ENCODE measurements at places on chromosomes 5 and 9. TPM values are rescaled to one million over a fixed set of nuclear protein-coding genes. Genes with fewer than 3 reads are reported as not detected.

GRCh38 chr9:127058645-127059021 lies 63.8 kb downstream of the ANGPTL2 start:
- peak; percentile 91 for DNase-seq

DNA sequence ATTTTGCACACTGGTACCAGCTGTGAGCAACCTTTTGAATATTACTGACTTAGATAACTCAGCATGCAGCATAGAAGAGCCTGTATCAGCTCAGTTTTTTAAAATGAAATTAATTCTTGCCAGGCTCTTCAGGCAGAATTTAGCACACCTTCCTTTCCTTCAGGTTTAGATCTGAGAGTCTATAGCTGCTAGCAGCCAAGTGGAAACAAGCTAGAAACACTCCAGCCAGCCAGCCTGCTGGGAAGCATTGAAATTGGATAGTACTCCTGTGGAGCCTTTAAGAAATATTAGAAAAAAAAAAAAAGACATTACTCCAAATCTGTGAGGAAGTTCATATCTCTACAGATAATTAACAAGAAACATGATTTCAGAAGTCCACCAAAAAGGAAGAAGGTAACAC lies 812.2 kb downstream of the DTWD2 start:
- DNase-seq, result no peak

GRCh38 chr9:137390553-137391410 lies 32.2 kb downstream of the EXD3 start:
- no peak for DNase-seq

DNA sequence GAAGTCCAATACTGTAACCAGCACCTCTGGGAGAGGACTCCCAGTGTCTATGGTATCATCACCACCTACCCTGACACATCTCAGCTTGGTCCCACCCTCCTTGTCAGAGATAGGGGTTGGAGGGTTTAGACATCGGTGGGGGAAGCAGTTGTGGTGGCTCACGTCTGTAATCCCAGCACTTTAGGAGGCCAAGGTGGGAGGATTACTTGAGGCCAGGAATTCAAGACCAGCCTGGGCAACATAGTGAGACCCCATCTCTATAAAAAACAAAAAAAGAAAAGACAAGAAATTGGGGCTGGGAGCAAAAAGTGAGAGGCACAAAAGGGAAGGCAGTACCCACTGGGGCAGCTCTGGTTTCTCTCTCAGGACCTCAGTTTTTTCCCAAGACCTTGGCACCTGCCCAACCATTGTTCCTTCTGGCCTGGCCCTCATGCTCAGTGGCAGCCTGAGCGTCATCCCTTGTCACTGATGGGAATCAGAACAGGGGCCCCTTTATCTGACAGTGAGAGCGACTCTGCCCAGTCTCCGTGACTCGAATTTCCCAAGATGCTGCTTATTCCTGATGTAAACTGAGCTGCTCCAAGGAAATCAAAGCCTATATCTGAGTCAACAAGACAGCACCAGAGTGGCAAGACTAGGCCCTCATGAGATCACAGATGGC lies 80.5 kb upstream of the HSPA9 start:
- no peak for DNase-seq

DNA sequence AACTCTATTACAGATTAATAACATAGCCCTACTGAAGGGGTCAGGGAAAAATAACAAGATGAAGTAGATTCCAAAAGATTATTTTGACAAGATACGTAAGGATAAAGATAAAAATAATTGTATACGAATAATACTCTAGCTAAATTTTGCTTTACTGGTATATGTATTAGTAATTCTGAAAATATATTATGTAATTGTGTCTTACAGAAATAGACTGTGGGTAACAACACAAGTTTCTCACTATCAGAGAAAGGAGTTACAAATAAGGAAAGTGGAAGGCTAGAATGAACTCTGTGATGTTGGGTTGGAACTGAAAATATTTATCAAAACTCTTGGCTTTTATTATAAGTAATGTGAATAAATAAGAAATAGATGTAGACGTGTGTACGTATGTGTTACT lies 26.6 kb upstream of the TUSC1 start:
- no peak for DNase-seq

- DNase-seq, result no peak
Measured at GRCh38 chr9:115781070-115781736, 372.4 kb upstream of the PAPPA start.

DNA sequence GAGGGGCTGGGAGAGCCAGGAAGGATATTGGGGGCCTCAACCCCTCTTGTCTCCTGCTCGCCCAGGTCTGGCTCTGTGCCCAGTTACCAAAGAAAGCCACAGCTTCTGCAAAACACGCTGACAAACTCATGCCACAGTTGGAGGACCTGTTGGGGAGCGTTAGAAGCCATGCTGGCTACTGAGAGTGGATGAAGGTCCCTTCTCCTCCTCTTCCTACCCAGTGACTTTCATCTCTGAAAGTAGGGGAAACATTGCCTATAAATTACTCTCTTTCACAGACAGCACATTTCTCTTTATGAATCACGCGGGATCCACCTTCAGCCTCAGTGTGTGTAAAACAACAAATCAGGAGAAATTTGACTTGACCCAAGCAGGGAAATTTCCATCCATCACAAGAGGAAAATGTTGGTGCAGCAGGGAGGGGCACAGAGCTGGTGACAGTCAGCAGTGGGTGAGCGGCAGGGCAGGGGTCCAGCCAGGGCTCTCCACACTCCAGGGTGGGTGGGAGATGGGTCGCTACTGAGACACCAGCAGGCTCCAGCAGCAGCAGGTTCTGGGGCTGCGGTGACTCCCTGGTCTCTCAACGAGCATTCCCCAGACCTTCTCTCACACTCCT lies 181.9 kb downstream of the FGF18 start:
- no peak for DNase-seq

- no peak for DNase-seq
Measured at GRCh38 chr5:43874772-43875171, 271.8 kb downstream of the NNT start.

DNA sequence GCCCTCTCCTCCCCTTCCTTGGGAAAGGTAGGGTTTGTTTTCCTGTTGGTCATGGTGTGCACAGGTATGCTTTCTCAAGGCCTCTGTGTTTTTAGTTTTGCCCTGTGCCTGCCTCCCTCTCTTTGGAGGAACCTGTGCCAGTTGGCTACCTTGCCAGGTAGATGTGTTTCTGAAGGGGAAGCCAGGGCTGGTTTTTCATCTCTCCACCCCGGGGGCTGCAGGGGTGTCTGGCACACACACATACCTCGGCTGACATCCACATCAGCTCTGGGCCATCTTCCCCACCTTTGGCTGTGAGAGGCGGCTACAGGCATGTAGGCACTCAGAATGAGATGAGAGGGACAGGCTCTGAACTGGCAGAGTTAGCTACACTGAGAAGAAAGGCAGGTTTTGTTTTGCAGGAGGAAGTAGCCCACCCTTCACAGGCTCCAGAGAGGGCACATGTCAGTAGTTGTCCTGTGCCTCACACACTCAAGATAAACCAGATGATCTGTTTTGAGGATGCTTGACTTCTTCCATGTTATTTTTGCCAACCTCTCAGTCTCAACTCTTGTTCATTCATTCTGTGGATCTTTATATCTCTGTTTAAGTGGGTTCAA lies 9.7 kb downstream of the RGMB start:
- no peak for DNase-seq

- DNase-seq, result no peak
Measured at GRCh38 chr5:36928947-36929346, 52.4 kb downstream of the NIPBL start.

DNA sequence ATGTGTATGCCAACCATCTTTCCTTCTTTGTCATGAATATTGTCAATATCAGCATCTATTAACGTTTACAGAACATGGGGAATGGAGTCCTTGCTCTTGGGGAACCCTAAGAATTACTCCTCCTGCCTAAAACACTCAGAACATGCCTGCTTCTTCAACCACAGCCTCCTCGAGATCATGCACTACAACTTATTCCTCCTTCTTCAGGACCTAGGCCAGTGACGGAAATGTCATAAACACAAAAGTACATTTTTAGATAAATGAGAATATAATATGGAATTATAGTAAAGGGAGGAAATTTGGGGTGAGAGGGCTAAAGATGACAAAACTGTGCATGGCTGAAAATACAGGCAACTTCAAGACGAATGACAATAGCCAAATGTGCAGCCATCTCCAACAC lies 3.1 kb upstream of the IFNK start:
- DNase-seq, result no peak

GRCh38 chr5:141354900-141355469 lies at the start of gene PCDHGA4:
TSS of gene PCDHGA4 (plus strand) at chr5:141355021. CDS start at chr5:141355108, 87 bp downstream.
- no peak for DNase-seq

DNA sequence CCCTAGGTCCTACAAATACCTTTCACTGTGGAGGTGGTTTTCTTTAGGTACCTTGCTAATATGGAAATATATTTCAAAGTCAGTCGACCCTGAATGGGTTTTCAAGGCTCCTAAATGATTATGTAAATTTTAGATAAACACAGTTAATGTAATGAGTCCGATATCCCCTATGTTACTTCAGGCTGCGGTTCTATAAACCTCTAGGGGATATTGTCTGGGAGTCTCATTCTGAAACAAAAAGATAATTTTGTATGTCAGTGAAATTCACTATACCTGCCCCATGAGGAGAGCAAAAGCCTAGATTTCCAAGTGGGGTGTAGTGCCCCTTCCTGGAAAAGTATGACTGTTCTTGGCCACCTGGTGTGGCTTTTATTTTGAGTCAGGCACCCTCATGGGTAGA lies 377.3 kb downstream of the ICE1 start:
- DNase-seq, result peak; percentile 64

GRCh38 chr9:110443866-110444220 lies 106.2 kb upstream of the TXNDC8 start:
- no peak for DNase-seq

- no peak for DNase-seq
Measured at GRCh38 chr9:119398350-119398749, 29.1 kb upstream of the BRINP1 start.

GRCh38 chr5:81409896-81410295 lies 16.0 kb upstream of the ACOT12 start:
- DNase-seq, result no peak

GRCh38 chr5:149938279-149938678 lies 6.3 kb downstream of the PDE6A start:
- DNase-seq, result no peak

GRCh38 chr9:79257228-79257781 lies 314.5 kb upstream of the TLE4 start:
- DNase-seq, result peak; percentile 68

DNA sequence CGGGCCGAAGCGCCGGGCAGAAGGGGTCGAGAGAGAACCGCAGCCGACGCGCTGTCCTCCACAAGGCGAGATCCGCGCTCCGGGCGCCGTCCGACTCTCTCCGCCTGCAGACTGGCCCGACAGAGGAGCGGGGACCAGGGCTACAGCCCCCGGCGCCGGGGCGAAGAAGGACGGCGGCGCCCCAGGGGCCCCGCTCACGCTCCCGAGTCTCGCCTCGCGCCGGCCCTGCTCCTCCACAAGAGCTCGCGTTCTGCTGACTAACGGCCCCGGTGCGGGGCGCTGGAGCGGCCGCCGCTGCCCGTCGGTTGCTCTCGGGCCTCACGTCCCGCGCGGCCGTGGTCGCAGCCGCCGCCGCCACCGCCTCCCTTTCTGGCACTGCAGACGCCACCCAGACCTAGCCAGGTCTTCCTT lies 338 bp downstream of the ABHD17B start:
- DNase-seq, result no peak

- DNase-seq, result no peak
Measured at GRCh38 chr5:150258130-150258529, 31.4 kb downstream of the CAMK2A start.

DCAF10 gene
- total RNA-seq, result 40.6 TPM

SPATA31D4 gene
- total RNA-seq, result not detected

TMEM252 gene
- total RNA-seq, result 0.34 TPM

PDE6A gene
- not detected for total RNA-seq

FOXD4L5 gene
- total RNA-seq, result not detected

CYLC2 gene
- not detected for total RNA-seq

CEP78 gene
- 8.6 TPM for total RNA-seq

IRGM gene
- not detected for total RNA-seq

C5orf46 gene
- total RNA-seq, result not detected

ABO gene
- total RNA-seq, result 1.5 TPM
